ENCODE measurements at places on chromosomes 4 and X.

GRCh38 chr4:7824218-7824617, 115.4 kb downstream of the AFAP1 start:
- no peak for DNase-seq

- no peak for DNase-seq
Measured at GRCh38 chr4:21656832-21657231, 291.7 kb downstream of the KCNIP4 start.

- DNase-seq = no peak
Measured at GRCh38 chr4:99625369-99625768, 32.3 kb downstream of the C4orf54 start.

- DNase-seq = no peak
Measured at GRCh38 chr4:125582302-125582701, 267.5 kb downstream of the FAT4 start.

GRCh38 chr4:17787315-17787714, 5.9 kb upstream of the FAM184B start:
- no peak for DNase-seq

Data from naive B cell (primary cell).